ENCODE measurements at places on chromosomes 6 and 20.

- no peak for DNase-seq
Measured at GRCh38 chr6:30719356-30719755, 796 bp upstream of the TUBB start.

- no peak for DNase-seq
Measured at GRCh38 chr6:147578883-147579282, 70.4 kb downstream of the SAMD5 start.

GRCh38 chr6:16548121-16548520 lies 213.1 kb downstream of the ATXN1 start:
- DNase-seq: no peak

- peak; percentile 30 for DNase-seq
Measured at GRCh38 chr20:16517946-16518783, 55.1 kb downstream of the KIF16B start.

Measured in activated T-cell treated with anti-CD3 and anti-CD28 coated beads, Interleukin-2, amount 50 U/mL, for 48 hours (primary cell).